Stimulated activated CD4-positive, alpha-beta T cell treated with anti-CD3 and anti-CD28 coated beads, Interleukin-15, amount 100 ng/mL, for 24 hours (primary cell): ENCODE measurements at places on chromosomes 6 and 20.

GRCh38 chr20:18092890-18093289, 35.2 kb upstream of the OVOL2 start:
- no peak for DNase-seq

GRCh38 chr6:110002676-110003075, 24.6 kb downstream of the GPR6 start:
- no peak for DNase-seq

- no peak for DNase-seq
These were observed 63.2 kb downstream of the WASF1 start for GRCh38 chr6:110116258-110116657.

DNA sequence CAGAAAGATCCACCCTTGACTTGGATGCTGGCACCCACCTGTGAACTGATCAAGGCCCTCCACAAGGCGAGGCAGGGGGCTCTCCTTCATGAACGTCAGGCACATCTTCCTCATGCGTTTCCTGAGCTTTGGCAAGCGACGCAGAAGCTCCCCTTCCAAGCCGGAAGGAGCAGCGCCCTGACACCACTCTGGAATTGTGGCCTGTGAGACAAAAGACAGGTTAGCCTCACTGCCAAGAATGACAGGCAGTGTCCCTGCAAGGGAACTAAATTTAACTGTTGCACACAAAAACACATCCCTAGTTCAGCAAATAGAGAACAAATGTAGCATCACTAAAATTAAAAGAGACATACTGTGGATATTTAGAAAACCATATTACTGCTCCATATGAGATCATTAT, 42.0 kb upstream of the LYRM2 start:
- no peak for DNase-seq

- DNase-seq = peak; percentile 40
These were observed 86.3 kb upstream of the PROKR2 start for GRCh38 chr20:5402903-5403531.

- no peak for DNase-seq
These were observed 67.0 kb downstream of the RSPO3 start for GRCh38 chr6:127185437-127185995.

DNA sequence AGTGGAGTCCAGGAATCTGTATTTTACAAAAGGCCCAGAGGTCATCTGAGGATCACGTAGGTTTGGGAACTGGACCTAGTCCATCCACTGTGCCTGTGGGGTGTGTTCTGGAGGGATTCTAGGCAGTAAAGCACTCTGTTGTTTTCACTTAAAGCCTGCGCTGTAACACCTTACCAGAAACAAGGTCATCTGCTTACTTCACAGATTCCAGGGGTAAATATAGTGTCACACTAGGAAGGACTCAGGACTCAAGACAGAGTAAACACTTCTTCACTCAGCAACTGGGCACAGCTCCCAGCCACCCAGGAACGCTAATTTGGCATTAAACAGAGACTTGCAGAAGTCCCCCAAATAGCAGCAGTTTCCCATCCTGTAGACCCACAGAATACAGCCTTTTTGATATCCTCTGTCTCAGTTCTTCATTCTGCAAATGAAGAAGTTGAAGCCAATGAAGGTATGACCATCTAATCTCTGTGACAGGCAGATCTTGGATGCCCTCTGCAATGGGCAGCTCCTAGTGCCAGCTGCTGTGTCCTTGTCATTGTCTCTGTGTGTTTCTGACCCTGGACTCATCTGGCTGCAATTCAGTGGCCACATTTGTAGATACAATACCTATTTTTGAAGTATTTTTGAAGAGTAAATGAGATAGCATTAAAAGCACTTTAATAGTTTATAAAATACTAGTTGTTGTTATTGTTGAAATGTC, 129.1 kb downstream of the SLC24A3 start:
- no peak for DNase-seq

DNA sequence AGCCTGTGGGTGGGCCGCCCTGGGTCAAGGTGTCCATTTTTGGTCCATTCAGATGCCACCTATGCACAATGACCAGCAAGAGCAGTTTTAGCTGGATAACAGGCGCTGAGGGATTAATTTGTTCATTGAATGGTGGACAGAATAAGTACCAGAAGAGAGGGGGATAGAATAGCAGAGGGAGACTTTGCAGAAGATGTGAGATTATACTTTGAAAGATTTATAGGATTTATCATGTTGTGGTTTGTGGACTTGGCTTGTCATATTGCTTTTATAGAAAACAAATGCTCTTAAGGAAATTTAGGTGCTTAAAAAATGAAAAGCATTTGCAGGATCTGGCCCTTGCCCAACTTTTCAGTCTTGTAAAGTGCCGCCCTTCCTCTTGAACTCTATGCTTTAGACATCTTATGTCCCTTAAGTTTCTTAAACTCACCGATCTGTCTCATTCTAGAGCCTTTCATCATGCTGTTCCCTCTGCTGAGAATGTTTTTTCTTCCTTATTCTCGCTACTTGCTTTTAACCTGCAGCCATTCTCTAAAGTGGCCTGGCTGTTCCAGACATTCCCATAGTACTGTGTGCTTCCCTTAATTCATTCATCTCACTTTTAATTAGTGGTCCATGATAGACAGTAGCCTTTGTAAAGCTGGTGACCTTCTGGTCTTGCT, 42.5 kb downstream of the CD109 start:
- DNase-seq = no peak

GRCh38 chr6:14641423-14642135, 524.0 kb downstream of the CD83 start:
- no peak for DNase-seq

DNA sequence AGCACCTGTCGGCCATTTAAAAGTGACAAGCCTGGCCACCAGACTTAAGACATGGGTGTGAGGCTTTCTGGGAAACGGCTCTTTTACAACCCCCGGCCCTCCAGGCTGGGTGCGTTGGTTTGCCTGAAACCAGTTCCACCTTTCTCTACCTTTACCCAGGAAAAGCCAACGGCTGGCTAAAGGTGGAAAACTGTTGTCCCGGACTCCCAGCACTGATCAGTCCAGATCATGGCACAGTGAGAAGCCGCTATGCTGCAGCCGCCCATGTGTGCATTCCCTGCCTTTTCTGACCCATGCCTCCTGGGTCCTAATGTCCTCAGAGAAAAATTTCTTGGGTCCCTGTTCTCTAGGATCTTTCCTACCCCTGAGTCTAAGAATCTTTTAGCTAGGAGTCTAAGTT, 655.7 kb upstream of the HS3ST5 start:
- no peak for DNase-seq

- DNase-seq = no peak
These were observed 153.7 kb downstream of the FOXC1 start for GRCh38 chr6:1763404-1763803.

DNA sequence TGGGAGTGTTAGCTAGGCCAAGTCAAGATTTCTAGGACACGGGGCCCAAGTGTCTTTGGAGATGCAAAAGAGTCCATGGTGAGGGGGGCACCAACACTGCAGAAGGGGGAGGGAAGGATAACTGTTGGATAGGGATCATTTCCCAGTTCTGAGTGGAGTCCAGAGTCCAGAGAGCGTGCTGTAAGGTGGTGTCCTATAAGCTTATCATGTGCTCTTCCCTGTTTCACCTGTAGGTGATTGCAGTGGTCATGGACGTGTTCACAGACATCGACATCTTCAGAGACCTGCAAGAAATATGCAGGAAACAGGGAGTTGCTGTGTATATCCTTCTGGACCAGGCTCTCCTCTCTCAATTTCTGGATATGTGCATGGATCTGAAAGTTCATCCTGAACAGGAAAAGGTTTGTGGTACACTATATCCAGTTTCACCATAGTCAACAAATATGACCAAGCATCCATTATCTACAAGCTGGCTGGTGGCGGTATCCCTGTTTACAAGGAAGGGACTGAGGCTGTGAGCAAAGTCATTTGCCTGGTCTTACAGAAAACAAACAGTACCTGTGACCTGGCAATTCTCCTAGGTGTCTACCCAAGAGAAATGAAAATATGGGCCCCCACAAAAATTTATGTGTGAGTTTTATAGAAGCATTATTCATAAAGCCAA, 15.6 kb downstream of the FAM83D start:
- no peak for DNase-seq

GRCh38 chr6:24249926-24250325, 107.9 kb downstream of the DCDC2 start:
- no peak for DNase-seq

DNA sequence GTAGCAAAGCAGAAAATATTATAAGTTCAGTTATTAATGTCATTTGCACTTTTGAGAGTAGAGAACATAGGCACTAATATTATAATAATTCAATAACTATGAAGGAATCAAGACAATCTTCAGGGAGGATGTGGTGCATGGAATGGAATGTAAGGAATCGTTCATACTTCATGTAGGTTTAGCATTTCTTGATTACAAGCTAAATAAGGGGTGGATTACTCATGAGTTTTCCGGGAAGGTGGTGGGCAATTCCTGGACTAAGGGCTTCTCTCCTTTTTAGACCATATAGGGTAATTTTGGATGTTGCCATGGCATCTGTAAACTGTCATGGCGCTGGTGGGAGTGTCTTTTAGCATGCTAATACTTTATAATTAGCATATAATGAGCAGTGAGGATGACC, 9.1 kb upstream of the BTNL2 start:
- DNase-seq = no peak

DNA sequence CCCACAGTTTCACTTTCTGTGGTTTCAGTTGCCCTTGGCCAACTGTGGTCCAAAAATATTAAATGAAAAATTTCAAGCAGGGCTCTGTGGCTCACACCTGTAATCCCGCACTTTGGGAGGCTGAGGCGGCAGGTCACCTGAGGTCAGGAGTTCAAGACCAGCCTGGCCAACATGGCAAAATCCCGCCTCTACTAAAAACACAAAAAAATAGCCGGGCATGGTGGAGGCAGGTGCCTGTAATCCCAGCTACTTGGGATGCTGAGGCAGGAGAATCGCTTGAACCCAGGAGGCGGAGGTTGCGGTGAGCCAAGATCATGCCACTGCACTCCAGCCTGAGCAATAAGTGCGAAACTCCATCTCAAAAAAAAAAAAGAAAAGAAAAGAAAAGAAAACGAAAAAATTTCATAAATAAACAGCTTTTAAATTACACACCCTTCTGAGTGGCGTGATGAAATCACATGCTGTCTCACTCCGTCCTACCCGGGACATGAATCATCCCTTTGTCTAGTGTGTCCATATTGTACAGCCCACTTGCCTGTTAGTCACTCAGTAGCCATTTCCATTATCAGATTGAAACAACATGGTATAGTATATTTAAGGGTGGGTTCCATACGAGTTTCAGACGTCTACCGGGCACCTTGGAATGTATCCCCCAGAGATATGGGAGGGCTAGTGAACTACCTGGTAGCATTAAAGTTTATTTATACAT, 11.7 kb downstream of the PTPRK start:
- DNase-seq = no peak

DNA sequence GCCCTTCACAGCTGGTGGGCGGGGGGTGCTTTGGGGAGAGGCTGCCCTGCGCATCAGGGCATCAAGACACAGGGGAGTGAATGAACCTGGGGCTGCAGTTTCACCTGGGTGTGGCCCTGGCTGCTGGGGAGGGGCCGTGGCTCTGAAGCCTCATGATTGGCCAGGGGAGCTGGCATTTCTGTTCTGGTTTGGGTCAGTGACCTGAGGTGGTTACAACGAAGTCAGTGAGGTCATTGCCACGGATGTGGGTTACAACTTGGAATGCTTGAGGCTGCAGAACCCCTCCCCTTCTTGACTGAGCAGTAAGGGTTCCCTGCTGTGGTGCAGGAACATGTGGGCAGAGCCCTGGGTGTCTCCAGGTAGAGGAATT, 3.0 kb downstream of the TCEA2 start:
- DNase-seq = peak; percentile 74

GRCh38 chr6:34457742-34458735, 7.8 kb upstream of the PACSIN1 start:
- no peak for DNase-seq

GRCh38 chr6:108309844-108310243, 15.0 kb downstream of the AFG1L start:
- no peak for DNase-seq

GRCh38 chr6:157246048-157246630, 77.2 kb downstream of the TMEM242 start:
- no peak for DNase-seq

DNA sequence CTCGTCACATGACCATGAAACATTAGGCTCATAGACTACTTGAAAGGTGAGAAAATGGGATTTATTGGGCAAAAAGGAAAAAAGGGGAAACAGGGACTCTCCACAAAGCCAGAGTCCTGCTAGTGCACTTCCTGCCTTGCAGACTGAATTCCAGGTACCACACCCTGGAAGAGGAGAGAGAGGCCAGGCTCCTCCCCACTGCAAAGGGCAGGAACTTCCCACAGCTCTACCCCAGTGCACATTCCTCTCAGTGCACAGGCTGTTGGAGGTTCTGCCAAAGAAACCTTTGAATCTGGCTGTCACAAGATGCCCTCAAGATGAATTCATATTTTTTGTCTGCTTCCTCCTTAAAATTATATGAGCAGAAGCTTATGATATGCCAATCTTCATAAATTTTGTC, 920.4 kb upstream of the GJE1 start:
- no peak for DNase-seq

- DNase-seq = no peak
These were observed 7.3 kb upstream of the MDFI start for GRCh38 chr6:41630946-41631345.

DNA sequence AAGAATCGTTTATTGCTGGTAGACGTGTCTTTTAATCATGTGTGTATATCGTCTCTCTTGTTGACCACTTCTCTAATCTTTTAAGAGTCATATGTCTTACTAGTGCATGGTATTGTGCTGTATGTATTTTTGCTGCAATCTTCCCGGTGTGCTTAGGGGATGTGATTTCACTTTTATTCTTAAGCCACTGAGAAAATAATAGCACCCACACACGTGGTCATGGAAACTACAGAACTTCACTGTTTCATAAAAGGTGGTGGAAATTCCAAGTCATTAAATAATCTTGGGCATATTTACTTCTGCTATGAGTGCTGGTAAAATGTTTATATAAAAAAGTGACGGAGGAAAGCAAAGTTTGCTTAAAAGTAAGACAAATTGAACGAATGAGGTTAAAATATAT, 3.0 kb upstream of the CDYL start:
- peak; percentile 26 for DNase-seq

DNA sequence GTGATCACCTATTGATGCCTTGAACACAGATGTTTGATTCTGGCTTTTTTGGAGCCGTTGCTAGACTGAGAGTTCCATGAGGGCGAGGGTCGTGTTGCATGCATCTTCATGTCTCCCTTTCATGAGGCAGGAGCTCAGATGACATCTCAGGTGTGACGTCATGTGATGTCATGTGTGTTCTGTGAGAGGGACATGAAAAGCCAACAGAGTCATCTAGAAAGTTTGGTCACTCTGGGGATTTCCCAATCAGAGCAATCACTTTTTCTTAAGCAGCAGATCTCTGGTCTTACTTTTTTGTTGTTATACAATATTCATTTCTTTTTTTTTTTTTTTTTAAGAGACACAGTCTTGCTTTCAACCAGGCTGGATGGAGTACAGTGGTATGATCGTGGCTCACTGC, 411.8 kb downstream of the PREX1 start:
- no peak for DNase-seq

DNA sequence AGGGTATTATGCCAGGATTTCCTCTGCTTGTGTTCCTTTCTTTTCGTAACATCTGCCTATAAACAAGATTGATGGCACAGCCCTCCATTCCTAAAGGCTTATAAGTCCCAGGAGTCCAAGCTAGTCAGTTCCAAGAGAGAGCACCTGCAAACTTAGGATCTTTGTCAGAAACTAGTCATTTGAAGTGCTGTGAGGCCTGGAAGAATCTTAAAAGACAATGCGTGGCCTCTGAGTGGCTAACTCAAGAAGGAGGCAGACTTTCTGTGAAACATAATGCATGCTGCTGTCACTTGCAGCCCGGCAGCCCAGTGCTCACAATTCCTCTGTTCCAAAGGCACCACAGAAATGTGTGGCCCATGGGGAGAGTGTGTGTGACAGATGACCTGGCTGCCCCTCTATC, 135.0 kb upstream of the SUPT3H start:
- no peak for DNase-seq

- DNase-seq = no peak
These were observed 1.4 kb upstream of the MICAL1 start for GRCh38 chr6:109456710-109457561.
